ENCODE measurements at places on chromosomes 3 and 15. TPM values are rescaled to one million over a fixed set of nuclear protein-coding genes. Genes with fewer than 3 reads are reported as not detected.

The RPL39L gene
- total RNA-seq = 11.8 TPM

The RAB6B gene
- total RNA-seq = 50.9 TPM

The NANOGP8 gene
- 0.91 TPM for total RNA-seq

The SST gene
- total RNA-seq = 10.0 TPM

DNA sequence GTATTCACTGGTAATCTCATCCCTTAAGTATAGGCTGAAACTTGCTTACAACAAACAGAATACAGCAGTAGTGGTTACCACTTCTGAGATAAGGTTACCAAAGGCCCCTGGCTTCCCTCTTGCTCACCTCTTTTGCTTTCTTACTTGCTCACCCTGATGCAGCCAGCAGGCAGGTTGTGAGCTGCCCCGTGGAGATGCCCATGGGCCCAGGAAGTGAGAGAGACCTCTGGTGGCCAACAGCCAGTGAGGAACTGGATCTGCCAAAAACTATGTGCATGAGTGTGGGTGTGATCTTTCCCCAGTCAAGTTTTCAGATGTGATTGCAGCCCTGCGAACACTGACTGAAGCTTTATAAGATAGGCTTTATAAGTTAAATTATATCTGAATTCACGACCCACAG is 48.7 kb downstream of the NMNAT3 start:
- no peak for DNase-seq

GRCh38 chr3:131174752-131175151 is 148.1 kb downstream of the NEK11 start:
- no peak for DNase-seq

GRCh38 chr3:148845756-148846395 is 18.3 kb downstream of the CPB1 start:
- DNase-seq = peak; percentile 27
